ENCODE measurements at places on chromosomes 1 and 21.

- no peak for DNase-seq
These were observed 5.7 kb upstream of the ARHGEF19 start for GRCh38 chr1:16218014-16218673.

DNA sequence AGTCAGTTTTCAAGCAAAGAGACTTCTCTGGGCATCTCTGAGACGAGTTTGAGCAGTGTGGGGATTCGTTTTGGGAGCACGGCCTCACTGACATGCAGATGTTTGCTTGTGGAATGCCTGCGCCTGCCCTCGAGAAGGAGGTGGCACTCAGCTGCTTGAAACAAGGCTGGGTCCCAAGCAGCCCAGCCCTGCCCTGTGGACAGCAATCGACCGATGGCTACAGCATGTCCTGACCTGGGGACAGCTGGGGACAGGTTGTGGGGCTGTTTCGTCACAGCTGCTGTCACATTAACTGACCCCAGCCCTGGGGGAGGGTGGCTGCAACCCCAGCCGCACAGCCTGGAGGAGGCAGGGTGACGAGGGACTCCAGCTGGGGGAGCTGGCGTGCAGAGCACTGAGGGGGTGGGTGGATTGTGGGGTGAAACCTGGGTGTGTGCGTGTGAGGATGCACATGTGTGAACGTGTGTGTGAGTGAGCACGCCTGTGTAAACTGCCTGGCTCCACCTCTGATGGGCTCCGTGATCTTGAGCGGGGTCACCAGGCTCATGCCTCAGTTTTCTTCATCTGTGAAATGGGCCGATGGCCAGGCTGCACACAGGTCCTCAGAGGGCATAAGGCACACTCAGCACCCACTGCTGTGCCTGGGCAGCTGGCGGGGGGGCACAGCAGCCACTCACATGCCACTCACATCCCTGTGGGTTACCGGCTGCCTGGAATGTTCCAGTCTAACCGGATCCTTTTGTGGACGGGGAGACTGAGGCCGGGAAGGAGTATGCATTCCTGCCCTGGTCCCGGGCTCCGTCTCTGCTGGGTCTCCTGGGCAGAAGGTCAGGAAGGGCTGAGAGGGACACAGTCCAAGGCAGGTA is 49.3 kb downstream of the COL18A1 start:
- no peak for DNase-seq

DNA sequence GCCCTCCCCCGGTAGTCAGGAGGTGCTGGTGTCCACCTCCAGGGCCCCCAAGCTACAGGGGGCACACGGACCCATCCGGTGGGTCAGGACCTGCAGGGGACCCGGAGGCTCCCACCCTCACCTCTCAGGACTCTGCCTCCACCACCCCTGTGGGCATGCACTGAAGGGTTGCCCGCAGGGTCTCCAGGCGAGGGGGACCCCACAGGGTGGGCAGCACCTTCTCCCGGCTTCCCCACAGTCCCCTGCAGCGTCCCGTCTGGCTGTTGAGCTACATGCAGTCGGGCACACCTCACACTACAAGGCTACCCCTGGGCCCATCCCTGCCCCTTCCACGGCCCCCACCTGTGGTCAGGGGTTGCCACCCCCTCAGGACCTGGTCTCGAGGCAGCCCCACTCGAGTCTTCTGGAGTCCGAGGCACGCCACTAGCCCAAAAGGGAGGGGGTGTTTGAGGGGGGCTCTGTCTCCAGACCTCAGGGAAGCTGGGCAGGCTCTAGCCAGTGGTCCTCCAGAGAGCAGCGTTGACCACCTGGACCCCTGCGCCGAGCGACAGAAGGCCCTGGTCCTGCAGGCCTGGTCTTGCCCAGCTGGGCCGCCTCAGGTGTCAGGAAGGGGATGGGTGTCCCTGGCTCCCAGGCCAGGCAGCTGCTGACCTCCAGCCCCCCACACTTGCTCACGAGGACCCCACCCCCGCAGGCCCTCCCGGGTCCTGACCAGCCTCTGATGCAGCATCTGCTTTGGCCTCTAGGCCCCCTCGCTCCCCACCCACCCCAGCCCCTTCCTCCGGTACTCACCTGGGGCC is 9.6 kb downstream of the PARS2 start:
- no peak for DNase-seq

- no peak for DNase-seq
These were observed 20.7 kb downstream of the PPP1R15B start for GRCh38 chr1:204390751-204391466.

- DNase-seq: no peak
These were observed 120.4 kb upstream of the IRF2BP2 start for GRCh38 chr1:234730475-234730769.

DNA sequence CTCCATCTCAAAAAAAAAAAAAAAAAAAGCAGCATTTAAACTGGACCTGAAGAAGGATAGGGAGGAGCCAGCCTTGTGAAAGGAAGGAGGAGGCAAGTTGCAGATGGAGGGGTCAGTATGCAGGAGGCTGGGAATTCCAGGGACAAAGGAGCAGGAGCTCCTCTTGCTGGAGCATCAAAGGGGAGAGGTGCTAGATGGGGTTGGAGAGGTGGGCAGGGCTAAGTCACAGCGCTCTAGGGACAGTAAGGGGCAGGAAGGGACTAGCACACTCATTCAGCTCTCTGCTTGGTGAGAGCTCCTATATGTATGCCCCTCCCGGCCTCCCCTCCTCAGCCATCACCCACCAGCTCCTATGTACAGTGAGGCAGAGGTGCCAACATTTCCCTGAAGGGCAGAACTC is 26.8 kb downstream of the MAP7D1 start:
- DNase-seq: no peak

- DNase-seq: no peak
These were observed 60.7 kb upstream of the FMN2 start for GRCh38 chr1:240031009-240031408.

DNA sequence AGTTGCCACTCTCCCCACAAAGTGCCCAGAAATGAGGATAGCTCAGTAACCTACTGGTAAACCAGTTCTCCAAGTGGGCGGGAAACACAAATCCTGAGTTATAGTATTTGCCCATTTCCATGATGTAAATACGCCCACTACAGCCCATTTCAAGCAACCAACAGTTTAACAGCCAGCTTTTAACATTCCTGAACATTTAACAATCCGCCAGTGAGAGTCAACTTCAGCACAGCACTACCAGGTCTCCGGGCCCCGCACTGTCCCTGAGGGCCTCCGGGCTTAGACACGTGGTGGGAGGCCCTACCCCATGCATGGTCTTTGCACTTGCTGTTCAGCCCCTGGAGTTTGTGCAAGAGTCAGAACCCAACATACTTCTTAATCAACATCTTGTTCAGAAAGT is 132.0 kb upstream of the CTTNBP2NL start:
- no peak for DNase-seq

DNA sequence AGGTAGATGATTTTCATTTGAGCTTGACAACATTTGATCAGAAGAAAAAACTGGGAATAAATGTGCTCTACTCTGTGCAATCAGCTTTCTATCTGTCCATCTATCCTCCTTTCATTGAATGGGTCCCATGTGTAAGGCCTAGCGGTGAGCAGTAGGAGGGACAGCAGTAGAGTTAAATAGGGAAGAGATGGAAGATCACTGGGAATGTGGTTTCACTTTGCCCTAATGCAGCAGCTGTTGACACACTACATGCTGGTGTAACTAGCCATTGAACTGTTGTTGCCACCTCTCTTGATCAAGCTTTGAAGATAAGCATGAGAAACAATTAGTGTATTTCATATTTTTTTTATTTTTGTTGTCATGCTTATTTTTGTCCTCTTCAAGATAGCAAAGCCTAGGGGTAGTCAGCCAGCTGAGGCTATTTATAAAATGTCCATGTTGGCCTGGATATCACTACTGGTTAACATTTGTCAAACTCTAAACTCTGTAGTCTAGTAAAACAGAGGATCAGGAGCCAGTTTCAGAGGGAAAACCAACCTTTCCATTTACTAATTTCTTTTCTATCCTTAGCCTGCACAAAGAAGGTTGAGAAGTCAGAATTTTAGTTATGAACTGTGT is 41.9 kb downstream of the CACNA1E start:
- no peak for DNase-seq

DNA sequence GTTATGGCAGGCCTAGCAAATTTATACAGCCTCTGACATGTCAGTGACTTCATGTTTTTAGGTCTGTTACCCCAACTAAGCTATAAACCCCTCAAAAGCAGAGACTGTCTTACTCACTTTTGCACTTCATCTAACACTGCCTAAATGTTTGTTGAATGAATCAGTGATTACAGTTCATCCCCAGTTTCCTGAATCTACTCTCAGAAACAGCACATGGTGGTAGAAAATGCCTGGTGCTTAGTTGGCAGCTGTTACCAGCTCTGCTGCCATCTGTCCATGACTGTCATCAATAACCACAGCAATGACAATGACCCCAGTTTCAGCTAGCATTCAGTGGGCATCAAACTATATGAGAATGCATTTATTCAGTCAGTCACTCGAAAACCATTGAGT is 110.5 kb upstream of the SERBP1 start:
- DNase-seq: no peak

GRCh38 chr1:178048426-178048825 is 45.5 kb upstream of the RASAL2 start:
- DNase-seq: no peak

- no peak for DNase-seq
These were observed 80.9 kb upstream of the DPYD start for GRCh38 chr1:98001764-98002163.

GRCh38 chr1:209697126-209697525 is 7.5 kb upstream of the HSD11B1 start:
- no peak for DNase-seq

DNA sequence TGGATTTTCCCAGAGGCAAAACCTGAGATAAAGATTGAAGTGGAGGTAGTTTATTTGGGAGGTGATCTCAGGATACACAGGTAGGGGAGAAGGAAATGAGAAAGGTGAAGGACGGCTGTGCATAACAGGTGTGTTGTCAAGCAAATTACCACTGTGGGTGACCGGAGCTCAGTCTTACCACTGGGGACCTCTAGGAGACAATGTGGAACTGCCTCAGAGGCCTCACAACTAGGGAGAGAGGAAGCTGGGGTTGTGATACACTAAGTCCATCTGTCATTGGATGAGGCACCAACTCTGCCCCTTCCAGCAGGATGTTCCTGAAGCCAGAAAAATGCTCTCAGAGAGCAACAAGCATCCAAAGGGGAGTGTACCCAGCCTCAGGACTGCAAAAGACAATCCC is 32.6 kb downstream of the GRIK3 start:
- DNase-seq: no peak

DNA sequence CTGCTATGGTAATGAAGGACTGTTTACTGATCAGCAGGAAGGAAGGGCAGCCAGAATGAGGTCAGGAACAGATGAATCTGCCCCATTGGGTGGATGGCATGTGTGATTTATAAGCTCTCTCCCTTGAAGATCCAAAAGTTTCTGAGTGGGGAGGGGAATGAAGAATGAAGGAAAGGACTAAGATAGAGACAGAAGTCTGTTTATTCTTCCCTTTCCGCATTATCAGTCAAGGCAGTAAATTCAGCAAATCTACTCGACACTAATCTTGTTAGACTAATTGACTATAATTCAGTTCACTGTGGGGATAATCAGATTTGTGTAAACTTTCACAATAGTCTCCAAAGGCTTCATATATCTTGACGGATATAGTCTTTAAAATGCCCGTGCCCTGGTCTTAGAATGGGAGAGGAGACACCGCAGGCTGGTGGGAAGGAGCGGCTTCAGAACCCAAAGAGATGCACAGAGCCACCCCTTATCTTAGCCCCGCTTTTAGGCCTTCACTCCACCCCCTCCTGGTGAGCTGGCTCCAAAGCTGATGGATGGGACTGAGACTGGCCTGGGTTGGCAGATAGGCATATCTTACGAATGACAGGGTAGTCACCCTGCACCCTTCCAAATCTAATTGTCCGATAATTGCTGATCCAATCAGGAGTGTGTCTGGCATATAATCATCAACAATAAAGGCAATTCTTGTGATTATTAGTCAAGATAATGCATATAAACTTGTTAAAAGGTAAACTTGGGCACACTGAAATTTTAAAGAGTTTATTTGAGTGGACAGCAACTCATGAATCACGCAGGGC is 76.0 kb upstream of the PPM1J start:
- no peak for DNase-seq

GRCh38 chr1:210301615-210302000 is 27.1 kb upstream of the HHAT start:
- DNase-seq: no peak

Data from T follicular helper cell (primary cell).